Endodermal cell (in vitro differentiated cells): ENCODE measurements at places on chromosomes 16 and 17.

DNA sequence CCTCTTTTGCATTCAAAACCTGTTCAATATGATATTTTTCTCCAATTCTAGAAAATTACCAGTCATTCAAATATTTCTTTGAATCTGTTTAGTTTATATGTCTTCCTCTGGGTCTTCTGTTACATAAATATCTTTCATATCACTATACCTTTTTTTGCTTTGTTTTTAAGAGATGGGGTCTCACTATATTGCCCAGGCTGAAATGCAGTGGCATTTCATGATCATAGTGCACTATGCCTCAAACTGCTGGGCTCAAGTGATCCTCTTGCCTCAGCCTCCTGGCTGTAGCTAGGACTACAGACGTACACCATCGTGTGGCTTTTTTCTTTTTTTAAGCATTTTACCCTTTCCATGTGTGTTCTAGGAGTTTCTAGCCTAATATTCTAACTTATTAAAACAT lies 38.8 kb downstream of the NSRP1 start:
- DNase-seq, result no peak

DNA sequence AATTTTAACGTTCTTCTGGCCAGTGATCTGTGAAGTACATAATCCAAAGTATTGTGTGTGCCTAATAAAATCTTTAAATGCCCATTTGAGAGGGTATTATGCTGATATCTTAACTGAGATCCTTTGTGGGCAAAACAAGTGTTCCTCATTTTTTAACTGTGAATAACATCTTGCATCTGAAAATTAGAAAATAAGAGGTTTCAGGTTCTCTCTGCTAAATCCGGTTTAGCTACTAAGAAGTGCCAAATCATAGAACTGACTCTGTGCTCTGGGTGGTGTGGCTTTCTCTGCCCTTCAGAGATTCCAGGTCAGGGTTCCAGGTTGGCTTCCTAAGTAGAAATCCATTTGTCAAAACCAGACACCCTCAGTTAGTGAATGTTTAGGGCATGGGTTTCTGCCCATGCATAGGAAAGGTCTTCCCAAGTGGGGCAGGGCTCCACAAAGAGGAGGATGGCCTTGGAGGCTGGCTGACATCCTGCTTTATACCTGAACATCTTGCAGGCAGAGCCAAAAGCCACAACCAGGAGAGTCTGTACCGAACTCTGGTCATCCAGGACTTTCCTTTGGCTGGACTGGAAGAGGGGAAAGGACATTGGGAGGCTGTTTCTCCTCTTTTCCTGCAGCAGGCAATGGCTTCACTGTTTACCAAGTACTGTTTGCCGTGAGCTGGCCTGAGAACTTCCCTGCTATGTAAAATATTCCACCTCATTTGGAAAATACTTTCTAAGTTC lies 8.5 kb downstream of the ALDH3A2 start:
- DNase-seq, result no peak

DNA sequence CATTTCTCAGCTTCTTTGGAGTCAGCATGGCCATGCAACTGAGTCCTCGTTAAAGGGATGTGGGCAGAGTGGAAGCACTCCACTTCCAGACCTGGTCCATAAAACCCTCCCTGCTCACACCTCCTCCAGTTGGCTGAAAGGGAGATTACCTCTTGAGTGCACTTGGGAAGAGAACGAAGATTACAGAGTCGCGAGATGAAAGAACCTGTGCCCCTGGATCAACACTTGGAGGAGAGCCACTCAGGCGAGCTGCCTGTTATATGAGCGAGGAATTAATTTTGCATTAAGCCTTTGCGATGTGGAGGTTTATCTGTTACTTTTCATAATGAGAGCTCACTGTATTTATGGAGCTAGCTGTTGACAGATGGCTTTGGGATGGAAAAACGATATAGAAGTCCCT lies 147.9 kb downstream of the MAF start:
- no peak for DNase-seq

- DNase-seq, result peak; percentile 82
Observed at GRCh38 chr17:4142107-4142900, 526 bp downstream of the ZZEF1 start.

GRCh38 chr17:43533699-43534098 lies 12.4 kb downstream of the ETV4 start:
- DNase-seq, result no peak

GRCh38 chr17:51032850-51033249 lies 87.8 kb downstream of the SPAG9 start:
- DNase-seq, result no peak

DNA sequence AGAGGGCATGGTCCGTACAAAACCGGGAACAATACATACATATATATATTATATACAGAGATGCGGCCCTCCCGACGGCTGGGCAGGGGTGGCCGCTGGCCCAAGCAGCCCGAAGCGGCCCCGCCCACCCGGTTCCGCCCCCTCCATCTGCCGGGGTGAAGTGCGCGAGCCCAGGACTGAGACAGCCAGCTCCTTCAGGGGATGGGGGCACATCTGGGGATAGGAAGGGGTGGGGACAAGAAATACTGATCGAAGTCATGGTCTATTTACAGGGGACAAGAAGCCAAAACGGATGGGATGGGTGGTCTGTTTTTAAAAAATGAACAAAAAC lies 3.8 kb upstream of the SAMD14 start:
- DNase-seq, result peak; percentile 74

GRCh38 chr17:80706463-80706867 lies 161.8 kb downstream of the RPTOR start:
- peak; percentile 71 for DNase-seq

GRCh38 chr16:30377812-30378235 lies 3.2 kb downstream of the MYL11 start:
- peak; percentile 95 for DNase-seq

DNA sequence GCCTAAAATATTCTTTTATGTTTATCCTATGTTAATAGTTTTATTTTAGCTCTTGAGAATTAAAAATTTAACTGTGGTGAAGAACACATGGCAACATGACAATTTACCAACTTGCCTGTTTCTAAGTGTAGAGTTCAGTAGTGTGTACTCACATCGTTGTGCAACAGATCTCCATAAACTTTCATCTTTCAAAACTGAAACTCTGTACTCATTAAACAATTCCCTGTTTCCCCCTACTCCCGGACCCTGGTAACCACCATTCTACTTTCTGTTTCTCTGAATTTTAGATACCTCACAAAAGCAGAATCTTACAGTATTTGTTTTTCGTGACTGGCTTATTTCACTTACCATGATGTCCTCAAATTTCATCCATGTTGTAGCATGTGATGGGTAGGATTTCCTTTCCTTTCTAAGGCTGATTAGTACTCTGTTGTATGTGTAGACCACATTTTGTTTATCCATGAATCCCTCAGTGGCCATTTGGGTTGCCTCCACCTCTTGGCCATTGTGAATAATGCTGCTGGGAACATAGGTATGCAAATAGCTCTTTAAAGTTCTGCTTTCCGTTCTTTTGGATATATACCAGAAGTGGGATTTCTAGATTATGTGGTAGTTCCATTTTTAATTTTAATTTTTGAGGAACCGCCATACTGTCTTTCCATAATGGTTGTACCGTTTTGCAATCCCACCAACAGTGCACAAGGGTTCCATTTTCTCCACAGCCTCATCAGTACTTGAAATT lies 17.4 kb downstream of the IST1 start:
- no peak for DNase-seq

DNA sequence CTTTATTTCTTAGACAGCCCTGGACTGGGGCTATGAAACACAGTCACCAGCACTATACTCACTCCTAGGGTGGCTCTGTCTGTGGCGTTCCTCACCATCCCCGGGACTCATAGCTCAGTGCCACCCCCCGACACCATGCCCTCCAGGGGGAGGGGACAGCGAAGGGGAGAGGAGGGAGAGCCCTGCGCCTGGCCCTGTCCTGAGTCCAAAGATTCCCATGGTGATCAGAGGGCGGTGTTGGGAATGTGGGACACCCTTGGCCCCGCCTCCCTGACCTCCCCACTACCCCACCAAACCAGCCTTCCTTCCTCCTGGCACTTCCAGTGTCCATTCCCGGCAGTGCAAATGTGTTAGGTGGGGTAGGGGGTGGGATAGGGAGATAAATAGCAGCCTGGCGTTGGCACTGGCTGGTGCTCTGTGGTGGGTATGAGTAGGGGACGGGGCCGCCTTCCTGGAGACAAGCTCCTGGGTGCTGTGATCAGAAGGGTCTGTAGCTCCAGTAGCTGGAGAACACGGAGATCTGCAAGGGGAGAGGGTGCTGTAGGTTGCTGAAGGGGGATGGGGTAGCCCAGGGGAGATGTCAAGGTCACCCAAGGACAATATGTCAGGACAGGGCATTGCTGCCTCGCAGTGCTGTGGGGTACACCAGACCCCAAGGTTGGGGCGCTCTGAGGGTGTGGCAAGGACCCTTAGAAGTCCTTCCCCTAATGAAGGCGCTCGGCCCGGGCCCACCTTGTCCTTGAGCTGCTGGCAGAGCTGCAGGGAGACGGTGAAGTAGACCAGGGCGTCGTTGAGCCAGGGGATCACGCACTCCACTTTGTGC lies 2.0 kb downstream of the SMIM22 start:
- DNase-seq, result no peak

- peak; percentile 73 for DNase-seq
Observed at GRCh38 chr16:24670623-24671454, 58.6 kb upstream of the TNRC6A start.

DNA sequence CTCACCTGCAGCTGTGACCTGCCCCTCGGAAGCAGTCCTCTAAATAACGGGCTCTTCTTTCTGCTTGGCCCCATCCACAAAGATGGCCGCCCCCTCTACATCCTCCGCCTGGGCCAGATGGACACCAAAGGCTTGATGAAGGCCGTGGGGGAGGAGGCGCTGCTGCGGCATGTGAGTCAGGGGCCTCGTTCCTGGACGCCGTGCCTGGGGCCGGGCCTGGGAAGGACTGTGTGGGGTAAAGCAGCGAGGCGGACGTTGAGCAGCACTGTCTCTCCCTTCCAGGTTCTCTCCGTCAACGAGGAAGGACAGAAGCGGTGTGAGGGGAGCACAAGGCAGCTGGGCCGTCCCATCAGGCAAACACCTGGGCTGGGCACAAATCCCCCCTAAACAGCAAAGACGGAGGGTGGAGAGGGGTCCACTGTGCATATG lies 33.1 kb downstream of the NAGPA start:
- DNase-seq, result no peak

DNA sequence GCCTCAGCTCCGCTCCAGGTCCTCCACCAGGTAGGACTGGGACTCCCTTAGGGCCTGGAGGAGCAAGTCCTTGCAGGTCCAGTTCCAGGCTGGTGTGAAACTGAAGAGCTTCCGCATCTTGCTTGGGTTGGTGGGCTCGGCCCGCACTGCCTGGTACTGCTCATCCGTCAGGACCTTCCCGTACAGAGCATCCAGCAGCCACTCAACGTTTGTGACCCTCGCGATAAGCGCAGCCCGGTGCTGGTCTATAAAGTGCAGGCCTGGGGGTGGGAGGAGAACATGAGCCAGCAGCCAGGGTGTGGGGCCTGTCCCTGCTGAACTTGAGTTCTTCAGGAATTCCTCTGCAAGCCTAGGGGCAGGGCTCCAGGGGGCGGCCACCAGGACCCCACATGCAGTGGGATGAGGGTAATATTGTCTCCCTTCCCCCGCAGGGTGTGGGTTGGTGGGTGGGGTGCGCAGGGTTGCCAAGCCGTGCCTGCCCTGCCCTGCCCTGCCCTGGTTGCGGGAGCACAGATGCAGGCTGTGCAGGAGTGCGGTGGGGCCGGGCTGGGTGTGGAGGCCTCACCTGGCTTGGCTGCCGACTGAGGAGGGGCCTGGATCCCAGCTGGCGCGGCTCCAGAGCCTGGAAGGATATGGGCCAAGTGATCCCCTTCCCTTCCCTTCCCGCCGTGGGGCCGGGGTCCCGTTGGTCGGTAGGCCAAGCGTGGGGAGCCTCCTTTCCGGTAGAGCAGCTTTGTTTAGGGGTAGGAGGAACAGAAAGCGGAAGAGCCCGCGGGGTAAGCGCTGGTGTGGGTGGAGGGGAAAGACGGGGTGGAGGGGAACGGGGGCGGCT lies 762 bp downstream of the PYCARD start:
- peak; percentile 88 for DNase-seq

GRCh38 chr16:75207831-75208230 lies 870 bp upstream of the CTRB2 start:
- no peak for DNase-seq

DNA sequence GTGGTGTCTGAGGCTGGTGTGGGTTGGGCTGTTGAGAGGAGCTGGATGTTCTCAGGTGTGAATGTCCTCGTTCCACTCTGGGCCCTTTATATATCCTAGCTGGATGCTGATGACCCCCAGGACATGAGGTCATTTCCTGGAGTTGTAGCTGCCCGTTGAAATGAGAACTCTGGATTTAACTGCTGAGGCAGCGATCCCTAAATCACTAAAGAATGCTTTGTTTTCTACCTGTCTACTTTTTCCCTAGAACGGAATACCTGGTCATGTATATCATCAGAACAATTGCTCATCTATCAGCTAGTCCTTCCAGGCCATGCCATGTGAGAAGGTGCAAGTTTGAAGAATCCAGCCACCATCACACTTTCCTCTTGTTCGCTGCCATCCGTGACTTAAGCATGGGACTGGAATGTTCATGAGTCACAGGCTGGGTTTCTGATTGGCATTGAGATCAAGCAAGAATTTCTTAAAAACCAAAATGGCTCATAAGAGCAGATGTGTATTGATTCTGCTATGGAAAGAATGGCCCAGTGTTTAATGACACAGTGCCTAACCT lies at the start of gene KRTAP2-3:
KRTAP2-3 (minus strand) TSS at position 63 of the 553 bp plus-strand sequence. CDS start 64 bp downstream, outside the sequence.
- no peak for DNase-seq

GRCh38 chr16:11361701-11362451 lies 16.6 kb downstream of the RMI2 start:
- DNase-seq, result no peak
